ENCODE measurements at places on chromosomes 7 and 10.

DNA sequence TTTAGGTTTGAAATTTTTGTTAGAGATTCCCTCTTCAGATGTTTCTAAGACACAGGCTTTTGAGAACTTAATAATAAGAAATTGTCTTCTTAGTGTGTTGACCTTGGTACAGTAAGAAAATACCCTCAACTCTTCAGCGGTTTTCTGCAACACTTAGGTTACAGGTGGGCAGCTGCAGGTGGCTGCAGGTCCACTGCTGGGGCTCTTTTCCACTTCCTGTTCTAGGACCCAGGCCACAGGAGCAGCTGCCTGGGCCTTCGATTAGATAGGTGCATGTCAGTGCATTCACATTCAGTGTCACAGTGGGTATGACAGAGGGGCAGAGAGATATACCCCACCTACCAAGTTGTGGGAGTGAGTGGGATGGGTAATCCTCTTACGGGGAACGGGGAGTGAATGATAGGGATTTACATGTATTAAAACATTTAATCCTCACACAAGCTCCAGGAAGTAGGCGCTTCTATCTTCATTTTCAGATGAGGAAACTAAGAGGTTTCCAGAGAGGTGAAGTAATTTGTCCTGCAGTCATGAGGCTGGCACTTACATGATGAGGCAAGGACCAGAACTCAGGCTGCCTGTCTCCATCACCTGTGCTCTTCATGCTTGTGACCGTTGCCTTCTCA is 20.2 kb upstream of the SUV39H2 start:
- DNase-seq: no peak

DNA sequence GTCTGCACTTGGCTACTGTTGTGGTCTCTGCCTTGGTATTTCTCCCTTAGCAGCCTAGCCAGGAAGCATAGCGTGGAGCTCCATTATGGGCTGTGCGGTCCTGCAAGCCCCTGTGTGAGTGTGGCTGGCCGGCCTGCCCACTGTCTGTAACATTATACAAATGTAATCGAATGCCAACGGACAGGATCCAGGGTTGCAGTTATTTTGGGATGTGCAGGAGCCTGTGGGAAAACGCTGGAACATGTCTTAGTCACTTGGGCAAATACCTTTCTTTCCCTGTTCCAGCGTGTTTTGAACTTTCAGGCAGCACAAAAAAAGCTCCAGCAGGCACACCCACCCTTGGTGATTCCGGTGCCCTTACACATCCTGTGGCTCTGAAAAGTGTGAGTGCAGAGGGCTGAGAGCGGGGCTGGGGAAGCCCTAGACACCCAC is 29.5 kb downstream of the BAG3 start:
- no peak for DNase-seq

DNA sequence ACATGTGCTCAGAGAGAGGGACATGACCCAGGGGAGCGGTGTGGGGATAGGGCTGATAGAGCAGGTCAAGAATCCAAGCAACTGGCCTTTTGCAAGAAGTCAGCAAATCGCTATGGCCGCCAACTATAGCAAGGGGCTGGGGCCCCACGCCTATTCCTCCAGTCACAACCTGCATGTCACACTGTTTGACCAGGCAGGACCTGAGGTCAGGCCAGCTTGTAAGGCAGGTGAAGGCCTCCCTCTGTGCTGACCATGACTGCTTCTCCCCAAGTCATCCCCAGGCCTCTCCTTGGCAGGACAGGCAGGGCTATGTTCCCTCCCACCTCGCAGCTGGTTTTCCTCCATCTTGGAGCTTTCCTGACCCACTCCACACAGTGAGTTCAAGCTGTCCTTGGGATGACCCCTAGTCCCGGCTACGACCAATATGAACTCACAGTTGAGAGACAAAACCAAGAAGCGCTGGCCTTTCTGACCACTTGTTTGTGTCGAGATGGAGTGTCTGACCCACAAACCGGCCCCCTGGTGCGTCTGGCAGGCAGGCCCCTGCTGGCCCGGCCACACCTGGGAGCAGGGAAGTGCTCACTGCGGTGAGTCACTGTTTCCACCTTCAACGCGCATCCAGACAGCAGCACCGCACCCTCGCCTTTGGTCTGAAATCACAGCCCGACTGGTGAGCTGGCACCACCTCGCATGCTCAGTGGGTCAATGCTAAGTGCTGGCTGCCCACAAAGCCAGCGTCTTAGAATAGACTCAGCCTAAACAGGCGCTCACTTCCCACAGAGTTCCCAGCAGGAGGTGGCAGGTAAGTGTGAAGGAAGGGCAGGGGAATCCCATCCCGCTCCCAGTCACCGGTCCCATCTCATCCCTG is 81.4 kb downstream of the VWA2 start:
- no peak for DNase-seq

GRCh38 chr7:73770860-73771670 is 995 bp upstream of the CLDN3 start:
- DNase-seq: no peak

DNA sequence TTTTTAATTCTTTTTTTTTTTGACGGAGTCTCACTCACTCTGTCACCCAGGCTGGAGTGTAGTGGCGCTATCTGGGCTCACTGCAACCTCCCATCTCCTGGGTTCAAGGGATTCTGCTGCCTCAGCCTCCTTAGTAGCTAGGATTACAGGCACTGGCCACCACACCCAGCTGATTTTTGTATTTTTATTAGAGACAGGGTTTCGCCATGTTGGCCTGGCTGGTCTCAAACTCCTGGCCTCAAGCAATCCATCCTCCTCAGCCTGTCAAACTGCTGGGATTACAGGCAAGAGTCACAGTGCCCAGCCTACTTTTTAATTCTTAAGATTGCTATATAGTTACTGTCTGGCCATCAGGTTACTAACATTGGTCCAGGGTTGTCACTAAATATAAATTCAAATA is 59.6 kb downstream of the ZNF277 start:
- DNase-seq: no peak

- no peak for DNase-seq
These were observed 28.9 kb downstream of the SLC26A4 start for GRCh38 chr7:107689553-107689952.

DNA sequence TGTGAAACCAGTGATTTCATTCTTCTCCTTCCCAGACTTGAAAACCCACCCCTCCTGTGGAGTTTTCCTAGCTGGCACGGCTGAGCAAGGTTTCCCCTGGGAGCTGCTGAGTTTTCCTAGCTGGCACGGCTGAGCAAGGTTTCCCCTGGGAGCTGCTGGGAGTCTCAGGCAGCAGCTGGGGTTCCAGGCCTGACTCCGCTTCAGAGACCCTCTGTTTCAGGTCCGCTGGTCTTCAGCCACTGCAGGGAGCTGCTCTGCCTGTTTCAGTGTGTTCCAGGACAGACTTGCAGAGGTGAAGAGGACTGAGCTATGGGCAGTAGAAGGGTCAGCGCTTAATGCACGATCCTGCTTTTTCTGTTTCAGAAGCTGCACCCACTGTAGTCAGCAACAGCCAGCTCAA is 104.9 kb downstream of the XRCC2 start:
- no peak for DNase-seq

DNA sequence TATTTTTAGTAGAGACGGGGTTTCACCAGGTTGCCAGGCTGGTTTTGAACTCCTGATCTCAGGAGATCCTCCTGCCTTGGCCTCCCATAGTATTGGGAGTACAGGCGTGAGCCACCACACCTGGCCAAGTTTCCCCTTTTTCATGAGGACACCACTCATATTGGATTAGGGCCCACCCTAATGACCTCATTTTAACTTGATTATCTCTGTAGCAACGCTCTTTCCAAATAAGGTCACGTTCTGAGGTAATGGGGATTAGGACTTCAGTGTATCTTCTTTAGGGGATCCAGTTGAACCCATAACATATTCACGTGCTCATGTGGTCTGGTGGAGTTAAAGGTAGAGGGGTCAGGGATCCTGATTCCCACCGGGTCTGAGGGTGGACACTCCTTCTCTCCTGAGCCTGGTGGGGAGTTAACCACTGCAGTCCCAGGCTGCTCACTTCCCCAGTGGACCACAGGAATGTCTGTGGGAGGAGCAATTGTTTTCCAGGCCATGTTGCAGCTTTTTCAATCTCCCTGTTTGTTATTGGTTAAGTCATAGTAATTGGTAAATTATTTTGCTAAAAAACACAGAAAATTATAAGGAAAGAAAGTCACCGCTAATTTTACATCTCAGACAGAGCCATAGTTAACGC is 130.5 kb downstream of the GRK5 start:
- no peak for DNase-seq

- no peak for DNase-seq
These were observed 873.4 kb downstream of the KCNMA1 start for GRCh38 chr10:76764177-76764576.

DNA sequence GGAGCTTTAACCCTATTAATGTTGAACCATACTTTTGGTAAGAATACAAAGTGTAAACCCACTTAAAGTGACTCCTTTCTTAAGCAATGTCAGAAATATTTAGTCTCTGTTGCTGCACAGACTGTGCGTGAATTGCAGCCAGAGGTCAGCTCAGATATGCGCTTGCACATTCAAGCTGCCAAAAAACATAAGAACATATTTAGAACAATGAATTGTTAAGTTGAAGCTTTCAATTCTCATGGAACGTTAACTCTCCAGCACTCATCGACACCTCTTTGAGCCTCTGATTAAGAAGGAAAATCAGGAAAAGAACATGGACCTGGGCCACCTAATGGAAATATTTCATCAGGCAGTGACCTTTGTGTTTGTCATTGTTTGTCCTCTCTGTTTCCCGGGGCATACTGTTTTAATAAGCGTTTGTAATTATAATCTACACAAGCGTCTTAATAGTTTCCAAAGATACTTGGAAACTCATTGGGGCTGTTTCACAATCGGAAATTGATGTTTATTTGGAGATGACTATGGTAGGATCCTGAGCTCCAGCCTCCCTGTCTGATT is 193.0 kb upstream of the CELF2 start:
- no peak for DNase-seq

- no peak for DNase-seq
These were observed 189.6 kb downstream of the TNS3 start for GRCh38 chr7:47392241-47392759.

DNA sequence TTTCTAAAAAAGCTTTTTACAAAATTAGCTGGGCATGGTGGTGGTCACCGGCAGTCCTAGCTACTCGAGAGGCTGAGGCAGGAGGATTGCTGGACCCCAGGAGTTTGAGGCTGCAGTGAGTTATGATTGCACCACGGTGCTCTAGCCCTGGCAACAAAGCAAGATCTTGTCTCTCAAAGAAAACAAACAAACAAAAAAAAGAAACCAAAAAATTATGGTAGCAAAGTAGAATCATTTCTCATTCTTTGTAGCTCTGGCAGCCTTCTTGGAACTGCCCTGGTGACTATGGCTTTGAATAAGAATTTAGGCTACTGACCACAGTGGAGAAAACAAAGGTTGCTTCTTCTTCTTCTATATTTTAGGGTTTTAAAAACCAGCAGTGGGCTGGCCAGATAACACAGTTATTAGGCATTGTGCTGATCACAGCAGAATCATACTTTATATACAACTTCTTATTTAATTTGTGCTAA is 41.9 kb upstream of the PRKAR2B start:
- no peak for DNase-seq

- DNase-seq: no peak
These were observed 32.8 kb downstream of the ADCY1 start for GRCh38 chr7:45606931-45607330.

DNA sequence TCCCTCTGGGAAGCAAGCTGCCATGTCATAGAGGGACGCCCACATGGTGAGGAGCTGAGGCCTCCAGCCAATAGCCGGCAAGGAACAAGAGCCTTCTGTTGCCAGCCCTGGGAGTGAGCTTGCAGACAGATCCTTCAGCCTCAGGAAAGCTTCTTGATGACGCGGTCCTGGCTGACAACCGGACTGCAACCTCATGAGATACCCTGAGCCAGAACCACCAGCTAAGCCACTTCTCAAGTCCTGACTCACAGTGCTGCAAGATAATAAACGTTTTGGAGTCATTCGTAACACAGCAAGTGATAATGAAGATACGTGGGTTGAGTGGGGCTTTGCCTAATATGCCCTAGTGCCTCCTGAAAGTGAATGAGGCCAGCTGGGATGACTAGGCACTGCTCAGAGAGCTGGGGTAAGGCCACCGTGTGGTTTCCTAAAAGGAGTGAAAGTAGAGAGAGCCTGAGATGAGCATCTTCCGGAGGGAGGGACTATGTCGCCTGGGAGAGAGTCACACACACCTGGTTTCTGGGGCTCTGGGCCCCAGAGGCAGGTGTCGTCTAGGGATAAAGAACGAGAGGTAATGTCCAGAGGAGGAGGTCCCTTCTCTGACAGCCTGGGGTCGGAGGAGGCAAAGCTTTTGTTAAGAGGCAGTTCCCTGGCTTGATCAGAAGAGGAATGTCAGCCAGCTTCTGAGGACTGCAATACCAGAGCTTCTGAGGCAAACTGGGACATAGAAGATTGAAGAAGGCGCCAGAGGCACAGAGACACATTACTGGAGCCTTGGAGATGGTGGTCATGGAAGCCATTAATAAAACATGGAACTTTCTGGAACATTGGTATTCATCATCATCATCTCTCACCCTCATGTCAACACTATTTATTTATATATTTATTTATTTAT is 53.6 kb downstream of the PYROXD2 start:
- no peak for DNase-seq

DNA sequence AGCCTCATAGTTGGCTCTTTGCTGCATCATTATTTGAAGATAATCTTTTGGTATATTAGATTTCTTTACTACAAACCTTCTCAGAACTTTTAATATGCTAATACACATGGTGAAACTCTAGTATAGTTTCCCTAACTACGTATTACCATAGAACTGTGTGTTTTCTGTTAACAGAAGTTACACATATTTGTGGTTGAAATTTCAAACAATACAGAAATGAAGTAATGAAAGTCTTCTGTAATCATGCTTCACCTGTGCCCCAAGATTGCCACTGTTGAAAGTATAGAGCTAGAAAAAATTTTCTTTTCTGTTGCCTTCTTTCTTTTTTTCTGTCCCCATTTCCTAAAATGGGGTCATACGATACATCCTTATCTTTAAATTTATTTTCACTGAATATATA is 9.1 kb downstream of the BMPR1A start:
- DNase-seq: no peak

DNA sequence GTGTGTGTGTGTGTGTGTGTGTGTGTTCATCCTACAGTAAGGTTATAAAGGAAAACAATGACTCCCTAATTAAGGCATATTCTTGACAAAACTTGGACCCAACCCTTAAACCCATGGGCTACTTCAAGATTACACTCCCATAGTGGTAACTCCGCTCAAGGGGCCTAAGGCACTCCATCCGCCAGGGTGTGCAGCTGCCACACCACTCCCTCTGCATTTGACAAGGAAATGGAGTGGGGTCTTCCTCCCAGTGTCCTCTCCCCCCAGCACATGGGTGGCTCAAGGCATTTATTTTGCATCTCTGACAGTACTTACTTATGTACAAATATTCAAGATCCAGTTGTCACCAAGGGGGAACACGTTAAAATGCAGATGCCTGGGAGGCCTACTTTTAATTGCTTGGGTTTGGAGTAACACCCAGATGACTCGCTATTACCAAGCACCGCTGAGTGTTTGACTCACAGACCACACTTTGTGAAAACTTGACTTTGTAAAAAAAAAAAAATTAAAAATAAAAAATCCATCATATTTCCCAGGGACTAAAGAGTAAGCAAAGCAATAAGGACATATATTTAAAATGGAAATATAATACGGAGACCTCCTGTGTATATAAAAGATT is 53.0 kb upstream of the AGR3 start:
- DNase-seq: no peak

GRCh38 chr10:78047314-78047891 is 13.7 kb downstream of the RPS24 start:
- DNase-seq: peak; percentile 45

Data from NCI-H1048 (cell line).